EH (cell line): ENCODE measurements at places on chromosomes 16 and 17.
A peak's percentile ranks its signal among the peaks of the same experiment; 100 is the strongest.

- DNase-seq, result peak; percentile 39
These were observed 13.2 kb upstream of the CLUH start for GRCh38 chr17:2724784-2725164.

DNA sequence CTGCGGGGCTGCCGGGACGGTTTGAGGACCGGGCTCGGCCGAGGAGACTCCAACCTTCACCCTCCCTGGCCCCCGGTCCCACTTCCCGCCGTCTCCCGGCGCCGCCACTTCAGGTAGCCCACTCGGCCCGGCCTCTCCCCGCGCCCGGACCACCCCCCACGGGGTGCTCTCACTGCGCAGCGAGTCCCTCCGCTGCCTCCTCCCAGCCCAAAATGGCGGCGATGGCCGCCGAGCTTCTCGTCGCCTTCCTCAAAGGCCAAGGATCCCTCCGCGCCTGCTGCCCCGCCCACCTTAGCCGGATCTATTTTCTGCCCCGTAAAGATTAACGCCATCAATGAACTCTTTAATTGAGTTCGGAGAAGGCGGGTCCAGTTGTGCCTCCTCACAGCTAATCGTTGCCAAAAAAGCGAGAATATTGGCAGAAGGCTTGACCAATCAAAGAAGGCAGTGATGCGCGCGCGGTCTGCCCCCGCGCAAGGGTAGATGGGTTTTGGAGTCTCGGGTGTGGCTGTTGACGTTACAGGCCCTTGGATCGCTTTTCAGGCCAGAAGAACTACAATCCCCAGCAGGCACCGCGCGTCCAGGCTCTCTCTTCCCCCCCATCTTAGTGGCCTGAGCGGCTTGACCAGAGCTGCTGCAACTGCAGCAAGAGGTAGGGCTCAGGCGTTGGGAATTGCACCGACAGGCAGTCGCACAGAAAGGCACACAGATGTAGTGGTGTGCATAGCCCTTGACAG, at the start of gene HEXIM2:
TSS of gene HEXIM2 (plus strand) at position 588 of the 737 bp plus-strand sequence. CDS start 919 bp downstream, outside the sequence.
- peak; percentile 99 for DNase-seq

DNA sequence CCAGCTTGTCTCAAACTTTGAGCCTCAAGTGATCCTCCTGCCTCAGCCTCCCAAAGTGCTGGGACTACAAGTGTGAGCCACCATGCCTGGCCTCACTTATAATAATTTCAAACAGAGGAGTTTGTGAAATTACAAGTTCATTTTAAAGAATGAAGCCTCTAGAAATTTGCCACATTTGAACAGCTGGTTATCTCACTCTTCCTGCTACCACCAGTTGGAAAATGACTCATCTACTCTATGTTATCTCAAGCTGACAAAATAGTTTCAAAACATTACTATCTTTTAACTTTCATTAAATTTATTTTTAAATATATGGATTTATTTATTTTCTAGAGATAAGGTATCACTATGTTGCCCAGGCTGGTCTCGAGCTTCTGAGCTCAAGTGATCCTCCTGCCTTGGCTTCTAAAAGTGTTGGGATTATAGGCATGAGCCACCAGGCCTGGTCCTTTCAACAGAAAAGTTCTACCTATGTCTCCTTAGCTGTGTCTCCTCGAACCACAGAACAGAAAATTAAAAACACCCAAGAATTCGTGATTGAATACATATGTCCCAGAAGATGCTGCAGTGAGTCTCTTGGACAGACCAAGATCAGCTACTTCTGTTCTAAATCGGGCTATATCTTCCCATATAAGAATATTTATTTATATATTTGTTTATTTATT, 47.6 kb downstream of the MYH13 start:
- no peak for DNase-seq

- DNase-seq, result no peak
These were observed 155.9 kb downstream of the NTN1 start for GRCh38 chr17:9177212-9177611.

DNA sequence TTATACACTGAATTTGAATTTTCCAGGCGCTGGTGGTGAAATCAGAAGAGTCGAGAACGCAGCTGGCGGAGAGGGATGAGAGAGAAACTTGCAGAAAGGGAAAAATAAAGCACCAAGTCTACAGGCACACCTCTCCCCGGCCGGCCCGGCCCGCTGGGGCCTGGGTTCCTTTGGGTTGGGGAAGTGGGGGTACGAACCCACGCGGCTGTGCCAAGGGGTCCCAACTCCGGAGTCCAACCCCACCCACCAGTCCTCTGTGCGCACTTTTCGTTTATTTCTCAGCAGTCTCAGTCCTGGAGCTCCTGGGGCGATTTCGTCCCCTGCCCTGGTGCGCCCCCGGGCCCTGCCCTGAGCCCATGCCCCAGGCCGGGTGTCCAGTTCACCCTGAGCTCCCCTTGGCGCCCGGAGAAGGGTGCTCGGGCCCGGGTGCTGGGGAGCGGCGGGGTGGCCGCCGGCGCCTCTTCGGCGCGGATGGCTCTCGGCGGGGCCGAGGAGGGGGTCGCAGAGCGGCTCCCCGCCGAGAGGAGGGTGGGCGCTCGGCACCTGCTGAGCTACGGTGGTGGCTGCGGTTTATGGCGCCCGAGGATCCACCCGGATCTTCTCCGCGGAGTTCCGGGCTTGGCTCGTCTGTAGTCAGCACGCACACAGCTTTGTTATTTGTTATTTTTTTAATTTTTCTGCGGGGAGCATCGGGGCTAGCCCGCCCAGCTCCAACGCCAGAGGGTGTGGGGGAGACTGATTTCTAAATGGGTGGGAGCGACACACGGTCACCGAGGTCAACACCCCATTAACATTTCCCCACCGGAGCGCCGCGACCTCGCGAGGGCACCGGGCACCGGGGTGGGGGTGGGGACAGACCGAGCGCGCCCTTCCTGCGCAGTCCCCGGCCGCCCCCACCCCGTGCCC, 15.7 kb upstream of the CBX8 start:
- DNase-seq, result no peak

DNA sequence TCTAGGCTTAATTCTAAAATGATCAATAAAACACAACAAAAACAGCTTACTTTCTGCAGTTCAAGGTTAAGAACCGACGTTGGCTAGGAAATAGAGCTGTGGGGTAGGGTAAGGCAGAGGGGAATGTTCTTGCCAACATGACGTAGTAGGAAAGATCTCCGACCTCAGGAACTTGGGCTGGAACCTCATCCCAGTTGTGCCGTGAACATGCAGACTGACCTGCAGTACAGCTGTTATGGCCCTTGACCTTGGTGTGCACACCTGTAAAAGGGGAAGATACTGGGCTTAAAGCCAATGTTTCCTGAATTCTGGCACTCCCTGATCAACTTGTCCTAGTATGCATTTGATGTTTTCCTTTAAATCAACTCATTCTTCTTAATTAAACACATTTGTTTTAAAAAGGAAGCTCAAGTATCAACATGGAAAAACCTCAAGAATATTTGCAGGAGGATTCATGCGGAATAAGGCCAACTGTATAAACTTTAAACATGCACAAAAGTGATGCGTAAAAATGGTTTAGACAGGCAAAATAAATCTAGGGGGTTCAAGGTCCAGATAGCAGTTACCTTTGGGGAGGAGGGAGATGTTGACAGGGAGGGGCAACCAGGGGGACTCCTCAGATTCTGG, 14.2 kb upstream of the SLC6A2 start:
- DNase-seq, result peak; percentile 26

GRCh38 chr17:16286947-16287562, 66.2 kb downstream of the CENPV start:
- no peak for DNase-seq

DNA sequence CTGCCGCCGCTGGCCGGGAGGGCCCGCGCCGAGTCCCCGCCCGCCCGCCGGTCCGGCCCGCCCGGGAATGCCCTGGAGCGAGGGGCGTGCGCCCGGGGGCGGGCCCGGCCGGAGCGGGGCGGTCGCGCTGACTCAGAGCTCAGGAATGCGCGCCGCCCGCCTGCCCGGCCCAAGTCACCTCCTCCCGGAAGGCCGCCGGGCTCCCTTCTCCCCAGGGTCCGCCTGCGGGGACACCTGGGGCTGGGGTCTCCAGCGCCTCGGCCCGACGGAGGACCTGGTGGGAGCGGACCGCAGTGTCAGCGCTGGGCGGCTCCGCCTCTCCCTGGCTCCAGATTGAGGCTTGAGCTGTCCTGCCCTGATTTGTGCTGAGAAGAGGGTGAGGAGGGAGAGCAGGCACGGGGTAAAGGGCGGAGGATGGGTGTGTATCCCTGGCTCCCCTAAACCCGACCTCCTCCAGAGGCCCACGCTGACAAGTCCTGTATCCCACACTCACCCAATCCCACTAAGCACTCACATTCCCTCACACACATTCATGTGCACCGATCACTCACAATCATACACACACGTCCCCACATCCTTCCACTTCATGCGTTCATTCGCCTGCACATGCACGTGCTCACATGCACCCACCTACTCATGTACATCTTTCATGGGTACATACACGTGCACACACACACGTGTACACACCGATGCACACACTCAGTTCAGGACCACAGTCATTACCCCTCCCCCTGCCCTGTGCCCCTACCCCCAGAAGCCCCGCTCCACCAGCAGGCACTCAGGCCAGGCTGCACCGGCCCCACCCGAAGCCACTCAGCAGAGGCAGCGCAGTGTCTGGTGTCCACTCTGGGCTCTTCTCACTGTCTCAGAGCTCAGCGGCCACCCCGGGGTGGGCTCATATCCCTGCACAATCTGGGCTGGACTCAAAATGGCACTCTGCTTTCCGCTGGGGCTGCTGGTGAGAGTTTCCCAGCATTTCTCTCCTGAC, at the start of gene RHBDF1:
TSS of gene RHBDF1 (minus strand) at position 71 of the 988 bp plus-strand sequence. CDS start 7,616 bp downstream, outside the sequence.
- DNase-seq, result peak; percentile 71

- DNase-seq, result peak; percentile 48
These were observed 661 bp downstream of the GIT1 start for GRCh38 chr17:29588562-29589411.

DNA sequence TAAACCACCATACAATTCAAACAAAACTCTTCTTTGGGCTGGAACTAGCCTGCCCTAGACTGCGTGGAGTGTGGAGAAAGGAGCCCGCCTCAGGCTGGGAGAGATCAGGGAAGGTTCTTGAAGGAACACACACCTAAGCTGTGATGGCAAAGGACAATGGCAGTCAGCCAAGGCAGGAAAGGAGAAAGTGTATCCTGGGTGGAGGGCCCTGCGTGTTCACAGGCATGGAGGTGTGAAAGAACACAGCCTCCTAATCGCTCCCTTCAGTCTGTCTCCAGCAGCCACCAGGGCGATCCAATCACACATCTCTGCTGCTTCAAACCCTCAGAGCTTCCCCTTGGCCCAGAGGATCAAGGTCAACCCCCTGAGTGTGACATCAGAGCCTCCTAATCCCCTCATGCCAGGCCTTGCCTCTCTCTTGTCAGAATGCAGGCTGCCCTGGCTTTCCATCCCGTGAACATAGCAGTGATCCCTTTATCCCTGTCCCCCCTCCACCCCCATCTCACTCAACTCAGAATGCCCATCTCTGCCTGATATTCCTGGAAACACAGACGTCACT, 173.0 kb downstream of the KATNIP start:
- DNase-seq, result no peak

DNA sequence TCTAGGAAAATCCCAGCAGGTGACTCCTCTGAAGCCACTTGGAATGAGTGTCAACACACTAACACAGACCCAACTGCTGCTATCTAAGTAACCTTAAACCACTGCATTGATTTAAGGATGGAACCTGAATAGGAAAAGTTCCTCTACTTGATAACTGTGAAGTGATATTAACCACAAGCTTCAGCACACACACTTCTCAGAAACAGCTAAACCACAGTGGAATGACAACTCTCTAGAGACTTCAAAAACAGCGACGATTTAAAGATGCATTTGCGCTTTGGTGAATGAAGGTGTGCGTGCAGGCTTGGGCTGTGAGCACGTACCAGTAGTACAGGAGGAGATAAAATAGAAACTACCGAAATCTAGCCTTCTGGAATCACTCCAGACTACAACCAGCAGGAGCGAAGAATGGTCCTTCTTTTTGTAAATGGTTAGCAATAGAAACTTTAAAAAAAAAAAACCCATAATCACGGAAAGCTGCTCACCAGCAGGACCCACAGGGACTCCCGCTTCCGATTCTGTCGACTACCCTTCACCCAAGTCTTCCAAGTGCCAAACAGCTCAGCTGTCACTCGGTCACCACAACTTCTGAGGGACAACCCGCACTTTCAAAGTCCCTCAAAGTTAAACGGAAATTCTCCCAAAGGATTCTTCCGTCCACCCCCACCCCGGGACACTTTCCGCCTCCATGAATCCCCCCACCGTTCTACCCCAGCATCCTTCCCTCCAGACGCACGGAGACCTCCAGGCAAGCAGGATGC, 137.7 kb upstream of the CORO6 start:
- peak; percentile 27 for DNase-seq

- DNase-seq, result peak; percentile 93
These were observed 79.1 kb upstream of the C16orf82 start for GRCh38 chr16:26987597-26988010.

DNA sequence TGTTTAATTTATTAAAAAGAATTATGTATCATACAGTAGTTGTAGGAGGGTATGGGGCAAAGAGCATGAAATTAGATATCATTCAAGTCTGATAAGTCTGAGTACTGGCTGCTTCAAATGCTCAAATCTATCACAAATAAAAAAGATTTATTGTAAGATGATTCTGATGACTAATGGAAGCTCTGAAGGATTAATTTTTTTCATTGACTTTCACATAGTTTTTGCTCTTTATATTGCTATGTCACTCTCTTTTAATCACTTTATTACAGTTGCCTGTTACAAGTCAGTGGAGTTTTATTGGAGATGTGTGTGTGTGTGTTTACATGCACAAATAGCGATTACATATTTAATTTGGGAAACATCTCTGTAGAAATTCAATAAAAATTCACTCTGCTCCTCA, 15.0 kb downstream of the MAP2K4 start:
- DNase-seq, result no peak

DNA sequence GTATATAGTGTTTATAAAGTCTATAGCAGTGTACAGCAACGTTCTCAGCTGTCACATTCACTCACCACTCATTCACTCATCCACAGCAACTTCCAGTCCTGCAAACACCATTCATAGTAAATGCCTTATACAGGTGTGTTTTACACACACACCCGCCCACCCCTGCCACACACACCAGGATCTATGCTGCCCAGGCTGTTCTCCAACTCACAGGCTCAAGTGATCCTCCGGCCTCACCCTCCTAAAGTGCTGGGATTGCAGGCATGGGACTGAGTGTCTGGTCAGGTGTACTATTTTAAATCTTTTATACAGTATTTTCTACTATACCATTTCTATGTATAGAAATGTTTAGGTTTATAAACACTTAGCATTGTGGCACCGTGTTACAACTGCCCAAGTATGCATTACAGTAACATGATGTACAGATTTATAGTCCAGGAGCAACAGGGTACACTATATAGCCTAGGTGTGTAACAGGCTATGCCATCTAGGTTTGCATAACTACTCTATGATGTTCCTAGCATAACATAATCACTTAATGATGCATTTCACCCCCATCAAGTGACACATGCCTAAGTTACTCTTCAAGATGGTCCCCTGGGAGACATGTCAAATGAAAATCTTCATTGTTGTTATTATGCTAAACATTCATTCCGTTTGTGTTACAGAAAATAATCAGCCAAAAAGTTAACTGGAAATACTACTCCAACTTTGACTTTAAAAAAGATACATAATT, 42.5 kb downstream of the CREBBP start:
- DNase-seq, result no peak

GRCh38 chr16:15033309-15033707, 22.6 kb downstream of the NTAN1 start:
- no peak for DNase-seq

- DNase-seq, result no peak
These were observed 603.4 kb downstream of the KCNJ2 start for GRCh38 chr17:70772761-70773160.
